Activated CD4-positive, alpha-beta T cell treated with anti-CD3 and anti-CD28 coated beads for 4 hours (primary cell): ENCODE measurements at places on chromosomes 4 and X.
A peak's percentile ranks its signal among the peaks of the same experiment; 100 is the strongest.

DNA sequence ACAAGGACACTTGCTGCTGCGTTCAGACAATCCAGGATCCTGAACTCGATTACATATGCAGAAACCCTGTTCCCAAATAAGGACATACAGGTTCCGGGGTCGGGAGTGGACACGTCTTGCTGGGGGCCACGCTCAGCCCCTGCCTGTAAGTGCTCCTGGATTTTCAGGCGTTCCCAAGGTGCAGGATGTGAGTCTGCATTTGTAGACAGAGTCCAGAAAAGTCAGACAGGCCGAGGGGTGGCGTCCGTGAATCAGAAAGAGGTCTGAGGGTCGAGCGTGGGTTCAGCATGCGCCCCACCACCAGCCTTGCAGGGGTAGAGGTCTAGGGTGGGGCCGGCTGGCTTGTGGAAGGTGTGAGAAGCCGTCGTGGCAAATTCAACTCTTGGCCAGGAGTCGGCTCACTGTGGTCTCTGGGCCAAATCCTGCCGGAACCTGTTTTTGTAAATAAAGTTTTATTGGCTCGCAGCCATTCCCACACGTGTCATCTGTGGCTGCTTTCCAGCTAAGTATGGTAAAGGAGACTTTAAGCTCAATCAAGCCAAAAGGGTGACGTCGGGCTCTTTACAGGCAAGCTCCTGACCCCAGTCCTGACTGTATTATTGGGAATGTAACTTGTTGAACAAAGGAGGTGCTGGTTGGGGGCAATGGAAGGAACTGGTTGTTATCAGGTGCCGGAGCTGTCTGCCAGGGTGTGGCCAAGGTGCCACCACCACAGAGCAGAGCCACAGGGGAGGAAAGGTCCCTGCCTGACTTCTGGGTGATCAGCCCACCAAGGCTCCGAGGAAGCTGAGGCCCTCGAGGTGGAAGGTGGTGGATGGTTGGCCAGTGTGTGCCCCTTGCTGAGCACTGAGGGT is 7.4 kb downstream of the DOK7 start:
- DNase-seq: no peak

DNA sequence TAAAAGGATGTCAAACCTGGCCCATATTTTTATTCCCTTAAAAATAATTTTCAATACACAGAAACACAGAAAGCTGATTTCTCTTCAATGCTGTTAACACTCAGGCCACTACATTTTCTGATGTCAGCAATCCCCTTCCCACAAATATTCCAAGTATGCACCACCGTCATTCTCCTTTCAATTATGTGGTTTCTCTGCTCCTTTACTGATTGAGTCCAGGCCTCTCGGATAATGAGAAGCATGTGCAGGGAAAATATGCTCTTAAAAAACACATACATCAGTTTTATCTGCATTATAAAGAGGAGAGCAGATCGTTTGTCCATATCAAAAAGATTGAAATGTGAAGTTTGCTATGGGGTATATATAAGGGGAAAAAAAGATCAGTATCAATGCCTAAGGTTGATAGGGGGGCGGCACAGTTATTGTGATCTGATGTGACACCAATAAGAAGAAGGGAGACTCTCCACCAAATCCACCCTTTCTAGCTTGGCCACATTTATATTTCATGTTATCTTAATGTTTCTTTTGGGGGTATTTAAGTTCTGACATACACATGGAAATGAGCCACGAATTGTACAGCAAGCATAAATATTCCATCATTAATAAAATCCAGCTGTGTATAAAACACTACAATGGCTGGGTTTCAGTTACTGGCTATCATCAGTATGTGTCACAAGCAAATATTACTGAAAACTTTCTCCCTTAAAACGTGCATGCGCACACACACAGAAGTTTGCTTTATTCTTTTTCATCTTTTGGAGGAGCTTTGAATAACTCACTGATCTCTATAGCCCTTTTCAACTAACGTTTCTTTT is 6.4 kb downstream of the AMOT start:
- DNase-seq: no peak

DNA sequence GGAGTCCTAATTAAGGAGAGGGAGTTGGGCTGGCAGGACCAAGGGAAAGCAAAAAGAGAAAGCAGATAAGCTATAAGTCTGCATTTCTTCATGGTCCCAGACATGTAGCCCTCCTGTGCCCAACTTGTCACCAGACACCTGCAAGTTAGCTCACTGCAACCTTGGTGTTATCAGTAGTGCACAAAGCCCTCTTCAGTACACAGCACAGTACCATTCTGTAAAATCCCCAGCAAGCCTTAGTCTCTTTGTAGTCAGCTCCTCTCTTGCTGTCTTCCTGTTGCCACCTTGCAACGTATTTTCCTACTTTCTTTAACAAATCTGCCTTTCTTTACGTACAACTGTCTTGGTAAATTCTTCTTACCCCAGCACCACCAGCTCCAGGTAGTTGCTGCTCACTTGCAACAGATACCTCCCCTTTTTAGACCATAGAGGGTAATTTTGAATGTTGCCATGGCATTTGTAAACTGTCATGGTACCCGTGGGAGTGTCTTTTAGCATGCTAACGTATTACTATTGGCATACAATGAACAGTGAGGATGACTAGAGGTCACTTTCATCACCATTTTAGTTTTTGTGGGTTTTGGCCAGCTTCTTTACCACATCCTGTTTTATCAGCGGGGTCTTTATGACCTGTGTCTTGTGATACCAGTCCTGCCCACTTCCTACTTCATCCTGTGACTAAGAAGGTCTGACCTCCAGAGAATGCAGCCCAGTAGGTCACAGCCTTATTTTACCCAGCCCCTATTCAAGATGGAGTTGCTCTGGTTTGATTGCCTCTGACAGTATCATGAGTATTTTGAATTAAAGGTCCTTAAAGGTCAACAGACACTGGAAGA is 28.3 kb upstream of the AP1S2 start:
- no peak for DNase-seq

DNA sequence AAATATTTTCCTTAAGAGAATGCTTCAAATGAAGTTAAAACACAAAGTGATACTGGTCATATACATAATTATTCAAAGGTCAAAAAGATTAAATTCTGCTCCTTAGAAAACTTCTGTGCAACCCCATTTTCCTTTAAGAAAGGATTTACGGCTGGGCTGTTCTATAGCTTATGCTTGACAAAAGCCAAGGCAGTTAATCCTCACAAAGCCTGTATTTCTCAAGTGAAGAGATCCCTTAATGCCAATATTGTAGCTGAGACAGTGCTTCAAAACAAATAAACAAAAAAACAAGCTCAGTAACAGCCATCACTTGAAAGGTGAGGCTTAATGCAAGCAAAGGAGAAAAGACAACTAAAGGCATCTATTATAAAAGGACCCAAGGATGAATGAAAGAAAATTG is 42.5 kb downstream of the BTC start:
- DNase-seq: no peak

GRCh38 chr4:18914182-18914581 is 892.6 kb upstream of the LCORL start:
- no peak for DNase-seq

- no peak for DNase-seq
Measured at GRCh38 chr4:143712155-143712550, 11.7 kb upstream of the FREM3 start.

- peak; percentile 45 for DNase-seq
Measured at GRCh38 chr4:98482847-98483806, 175.3 kb downstream of the TSPAN5 start.

DNA sequence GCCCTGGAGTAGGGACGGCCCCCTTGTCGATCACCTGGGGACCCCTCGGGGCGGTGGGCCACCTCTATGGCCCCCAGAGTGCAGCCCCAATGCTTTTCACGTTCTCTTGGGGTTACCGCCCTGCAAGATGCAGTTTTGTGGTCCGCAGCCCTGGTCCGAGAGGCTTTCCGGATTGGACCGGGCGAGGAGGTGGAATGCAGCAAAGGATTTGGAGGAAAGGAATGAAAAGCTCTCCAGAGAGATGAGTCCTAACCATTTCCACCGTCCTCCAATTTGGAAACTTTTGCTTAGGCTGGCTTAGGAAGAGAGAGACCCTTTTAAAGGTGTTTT is 601 bp downstream of the SLC25A43 start:
- no peak for DNase-seq

DNA sequence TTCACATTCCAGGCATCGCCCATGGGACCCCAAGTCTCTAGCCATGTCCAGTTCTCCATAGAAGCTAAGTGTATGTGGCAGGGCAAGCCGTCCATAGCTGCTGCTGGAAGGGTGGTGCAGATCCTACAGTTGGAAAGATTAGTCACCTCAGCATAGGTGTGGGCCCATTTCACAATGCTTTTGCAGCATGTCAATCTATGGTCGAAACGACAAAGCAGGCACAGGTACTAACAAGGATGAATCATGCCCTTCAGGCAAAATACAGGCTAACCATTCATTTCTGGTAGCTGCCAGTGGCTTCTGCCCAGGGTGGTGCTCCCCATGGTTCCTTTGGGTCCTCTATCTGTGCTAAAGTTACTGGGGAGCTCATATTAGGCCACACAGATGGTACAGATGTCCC is 225.2 kb downstream of the ADGRL3 start:
- DNase-seq: no peak

- no peak for DNase-seq
Measured at GRCh38 chr4:145319751-145320150, 139.4 kb upstream of the OTUD4 start.

DNA sequence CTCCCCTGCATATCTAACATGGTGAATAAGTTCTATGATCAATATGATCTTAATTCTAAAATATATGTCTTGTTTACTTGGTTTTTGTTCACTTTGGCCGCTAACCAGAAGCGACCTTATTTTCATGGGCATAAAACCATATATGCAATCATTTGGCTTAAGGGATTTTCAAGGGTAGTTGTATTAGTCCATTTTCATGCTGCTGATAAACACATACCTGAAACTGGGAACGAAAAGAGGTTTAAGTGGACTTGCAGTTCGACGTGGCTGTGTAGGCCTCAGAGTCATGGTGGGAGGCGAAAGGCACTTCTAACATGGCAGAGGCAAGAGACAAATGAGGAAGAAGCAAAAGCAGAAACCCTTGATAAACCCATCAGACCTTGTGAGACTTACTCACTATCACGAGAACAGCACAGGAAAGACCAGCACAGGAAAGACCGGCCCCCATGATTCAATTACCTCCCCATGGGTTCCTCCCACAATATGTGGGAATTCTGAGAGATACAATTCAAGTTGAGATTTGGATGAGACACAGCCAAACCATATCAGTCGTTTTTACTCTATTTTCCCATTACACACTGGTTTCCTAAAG is 114.3 kb upstream of the CPEB2 start:
- no peak for DNase-seq

GRCh38 chr4:145260091-145260490 is 79.7 kb upstream of the OTUD4 start:
- DNase-seq: no peak

DNA sequence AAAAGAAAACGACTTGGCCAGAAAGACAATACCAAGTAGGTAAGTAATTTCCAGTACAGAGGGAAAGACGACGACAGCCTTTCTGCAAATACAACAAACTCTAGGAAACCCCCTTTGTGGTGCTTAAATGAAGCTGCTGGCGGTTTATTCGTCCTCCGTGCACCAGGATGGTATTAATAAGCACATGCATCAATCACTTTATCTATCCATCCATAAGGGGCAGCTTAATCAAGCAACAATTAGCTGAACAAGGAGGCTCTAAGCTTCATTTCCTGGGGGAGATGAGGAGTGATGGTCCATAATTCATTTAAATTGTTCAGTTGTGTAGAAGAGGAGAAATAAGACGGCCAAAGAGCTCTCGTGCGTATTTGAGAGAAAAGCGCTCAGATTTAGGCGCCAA is 26.2 kb downstream of the IRF2 start:
- no peak for DNase-seq

DNA sequence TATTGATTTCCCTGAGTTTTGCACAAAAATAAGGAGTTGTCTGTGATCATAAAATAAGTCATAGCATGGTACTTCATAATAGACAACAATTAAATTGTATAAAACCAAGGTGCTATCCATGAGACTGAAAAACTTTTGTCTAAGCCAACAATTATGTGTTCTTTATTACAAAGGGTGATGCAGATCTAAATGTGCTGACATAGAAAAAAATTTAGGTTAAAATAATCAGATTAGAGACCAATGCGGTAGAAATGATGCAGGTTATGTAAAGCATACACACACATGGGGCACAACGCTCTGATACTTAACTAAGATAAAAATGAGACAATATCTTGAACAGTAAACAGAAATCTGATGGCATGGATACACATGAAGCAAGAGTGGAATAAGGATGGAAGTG is 113.3 kb downstream of the PWWP3B start:
- no peak for DNase-seq

GRCh38 chr4:158863296-158863695 is 94.5 kb downstream of the FNIP2 start:
- no peak for DNase-seq

- peak; percentile 6 for DNase-seq
Measured at GRCh38 chr4:22515888-22516541, at the start of gene ADGRA3. Gene ADGRA3 (minus strand): TSS chr4:22516066. CDS start chr4:22515784, 282 bp downstream.

DNA sequence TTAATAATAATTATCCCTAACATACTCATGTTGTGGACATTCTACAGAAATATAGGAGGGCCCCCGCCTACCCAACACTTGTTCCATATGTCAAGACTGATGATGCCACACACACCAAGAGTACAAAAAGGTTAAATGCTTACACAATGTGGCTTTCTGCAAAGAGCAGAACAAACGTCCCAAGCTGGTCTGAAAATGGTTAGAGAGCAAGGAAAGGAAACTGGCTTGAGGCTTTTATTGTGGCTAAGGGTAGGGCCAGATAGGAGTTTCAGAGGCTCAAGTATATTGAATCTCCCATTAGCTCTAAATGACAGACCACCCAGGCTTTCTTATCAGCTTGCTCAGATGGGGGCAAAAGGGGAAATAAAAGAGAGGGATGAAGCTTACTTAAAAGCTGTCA is 134.1 kb upstream of the C1QTNF7 start:
- DNase-seq: no peak

DNA sequence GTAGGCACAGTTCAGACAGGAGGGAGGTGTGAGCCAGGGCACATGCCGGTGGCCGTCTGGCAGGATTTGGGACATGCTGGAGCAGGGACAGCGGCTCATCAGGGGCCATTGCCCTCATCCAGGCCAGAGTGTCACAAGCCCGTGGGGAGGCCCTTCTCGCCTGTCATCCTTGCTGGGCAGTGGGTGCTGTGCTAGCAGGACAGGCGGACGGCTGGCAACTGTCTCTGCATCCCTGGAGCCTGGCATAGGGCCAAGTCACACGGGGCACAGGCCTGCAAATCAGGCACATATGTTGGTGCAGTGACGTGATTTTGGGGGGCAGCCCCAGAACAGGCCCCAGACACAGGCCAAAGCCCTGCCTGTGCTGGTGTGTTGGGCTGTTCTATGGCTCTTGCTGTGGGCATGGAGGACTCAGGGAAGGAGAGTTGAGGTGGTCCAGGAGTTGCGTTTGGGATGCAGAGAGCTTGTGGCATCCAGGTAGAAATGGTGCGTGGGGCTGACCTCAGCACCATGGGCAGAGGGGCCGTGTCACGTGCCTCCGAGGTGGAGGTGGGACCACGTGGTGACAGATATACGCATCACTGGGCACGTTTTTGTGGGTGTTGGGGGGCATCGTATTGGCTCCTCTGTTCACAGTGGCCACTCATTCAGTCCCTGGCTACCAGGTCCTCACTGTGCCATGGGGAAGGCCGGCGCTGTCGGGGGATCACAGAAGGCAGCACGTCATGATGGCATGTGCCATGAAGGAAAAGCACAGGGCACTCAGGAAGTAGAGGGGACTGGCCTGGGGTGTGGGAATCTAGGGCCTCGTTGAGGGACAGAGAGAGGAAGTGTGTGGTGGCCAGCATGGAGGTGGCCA is 14.6 kb upstream of the MSANTD1 start:
- no peak for DNase-seq

GRCh38 chrX:38552721-38553120 is 8.6 kb upstream of the TSPAN7 start:
- DNase-seq: no peak
